ENCODE measurements at places on chromosomes 4 and X. TPM values are rescaled to one million over a fixed set of nuclear protein-coding genes. Genes with fewer than 3 reads are reported as not detected.

Gene SYP
- polyA plus RNA-seq: 1.2 TPM

Gene FGD1
- 0.69 TPM for polyA plus RNA-seq

Gene HUWE1
- 14.4 TPM for polyA plus RNA-seq

Gene TIGD2
- polyA plus RNA-seq: 2.3 TPM

Gene MAGEA2B
- not detected for polyA plus RNA-seq

Gene TRIM2
- 19.8 TPM for polyA plus RNA-seq

Gene CLDN24
- not detected for polyA plus RNA-seq

Gene NSUN7
- 3.9 TPM for polyA plus RNA-seq

Gene TBC1D9
- 5.4 TPM for polyA plus RNA-seq

Gene NMU
- polyA plus RNA-seq: not detected

Gene FATE1
- 0.06 TPM for polyA plus RNA-seq

Gene TMEM156
- 9.1 TPM for polyA plus RNA-seq

Gene TRPC3
- polyA plus RNA-seq: not detected

Gene PLS3
- 23.1 TPM for polyA plus RNA-seq

Gene ETDB
- not detected for polyA plus RNA-seq

Gene DDX53
- not detected for polyA plus RNA-seq

Gene SPIN2A
- not detected for polyA plus RNA-seq

Gene WAS
- polyA plus RNA-seq: 23.5 TPM

Gene HDX
- 0.23 TPM for polyA plus RNA-seq

Gene AVPR2
- polyA plus RNA-seq: not detected

Gene RS1
- polyA plus RNA-seq: not detected

Gene ASB11
- 0.16 TPM for polyA plus RNA-seq

Gene PLAC1
- polyA plus RNA-seq: not detected

Gene SHROOM4
- 1.6 TPM for polyA plus RNA-seq

Gene GASK1B
- polyA plus RNA-seq: 6.7 TPM

Gene F11
- polyA plus RNA-seq: not detected

Gene RRAGB
- polyA plus RNA-seq: 9.7 TPM

Gene ENPEP
- 0.23 TPM for polyA plus RNA-seq

Gene TRIM75
- polyA plus RNA-seq: not detected

Gene ITGB1BP2
- polyA plus RNA-seq: 3.6 TPM

Gene UGT2B7
- polyA plus RNA-seq: 1.6 TPM

Gene ZCCHC13
- not detected for polyA plus RNA-seq

Gene MTMR8
- 2.1 TPM for polyA plus RNA-seq

Gene ARHGAP24
- 3.6 TPM for polyA plus RNA-seq

Gene PRDX4
- polyA plus RNA-seq: 92.8 TPM

Gene EVC
- 1.2 TPM for polyA plus RNA-seq

Gene SLC25A53
- polyA plus RNA-seq: 8.2 TPM

Gene INTU
- 0.90 TPM for polyA plus RNA-seq

Gene CXCL1
- 16.0 TPM for polyA plus RNA-seq

Gene TMEM154
- polyA plus RNA-seq: 0.69 TPM

Gene GPR143
- polyA plus RNA-seq: 0.70 TPM
